Karpas-422 (cell line): ENCODE measurements at places on chromosomes 16 and 17. TPM values are rescaled to one million over a fixed set of nuclear protein-coding genes. Genes with fewer than 3 reads are reported as not detected.

MPP2 gene
- not detected in 2 replicates for total RNA-seq

ST6GALNAC1 gene
- not detected in 2 replicates for total RNA-seq

TMC5 gene
- total RNA-seq: not detected in 2 replicates

XAF1 gene
- total RNA-seq: 4.7 and 8.3 TPM in 2 replicates
